ENCODE measurements at places on chromosomes 1 and 21.

- no peak for DNase-seq
Measured at GRCh38 chr21:31204801-31205200, 139.3 kb downstream of the TIAM1 start.

GRCh38 chr1:194176212-194176611, 989.8 kb upstream of the B3GALT2 start:
- no peak for DNase-seq

DNA sequence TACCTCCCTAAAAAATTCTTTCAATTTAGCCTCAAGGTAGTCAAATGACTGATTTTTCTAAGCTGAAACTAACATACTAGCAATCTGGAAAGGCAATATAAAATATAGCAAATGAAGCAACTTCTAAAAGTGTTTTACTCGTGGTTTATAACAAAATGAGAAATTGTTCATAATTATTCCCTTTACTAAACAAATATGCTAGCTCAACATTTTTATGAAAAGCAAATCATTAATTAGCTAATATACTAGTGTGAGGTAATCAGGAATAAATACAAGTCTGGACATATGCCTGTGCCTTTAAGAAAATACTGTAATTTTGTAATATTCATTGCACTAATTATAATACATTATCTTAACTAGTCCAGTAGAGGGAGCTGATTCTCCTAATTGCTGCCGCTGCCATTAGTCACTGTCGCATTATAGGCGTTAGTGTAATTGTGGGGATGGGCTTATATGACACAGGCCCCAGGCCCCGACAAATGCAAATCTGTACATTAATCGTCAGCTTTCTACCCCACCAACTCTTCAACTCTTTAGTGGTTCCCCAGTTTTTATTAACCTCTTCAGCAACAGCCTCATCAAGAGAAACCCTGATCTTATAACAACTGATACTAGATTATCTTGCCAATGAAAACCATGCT, 160.9 kb downstream of the GABPA start:
- peak; percentile 2 for DNase-seq

- DNase-seq, result no peak
Measured at GRCh38 chr1:37752583-37753471, 12.1 kb downstream of the EPHA10 start.

GRCh38 chr21:29443411-29444010, 144.8 kb downstream of the BACH1 start:
- no peak for DNase-seq

DNA sequence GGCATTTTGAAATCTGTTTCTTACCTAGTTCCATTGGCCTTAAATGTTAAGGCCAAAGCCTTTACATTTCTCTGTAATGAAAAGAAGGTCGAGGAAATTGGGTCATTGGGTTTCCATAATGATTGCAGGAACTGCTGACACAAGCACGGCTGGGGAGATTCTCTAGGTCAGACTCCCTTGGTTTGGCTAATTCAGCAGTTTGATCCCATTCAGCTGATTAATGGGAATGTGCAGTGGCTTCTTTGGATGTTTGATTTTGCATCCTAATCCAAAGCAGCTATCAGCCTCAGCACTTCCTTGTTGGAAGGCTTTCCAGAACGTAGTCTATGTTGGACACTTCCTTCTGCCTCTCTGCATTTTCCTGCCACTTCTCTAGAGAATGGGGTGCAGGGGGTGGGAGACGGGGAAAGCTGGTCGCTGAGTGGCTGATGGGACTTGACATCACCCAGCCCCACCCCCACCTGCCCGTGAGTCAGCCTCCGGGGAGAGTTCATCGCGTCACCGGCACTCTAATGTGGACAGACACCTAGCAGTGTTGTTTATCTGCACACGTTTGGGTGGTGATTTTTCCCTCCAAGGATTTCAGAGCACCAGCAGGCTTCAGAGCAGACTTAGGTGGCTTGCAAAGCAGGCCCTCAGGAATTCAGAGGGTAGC, 5.4 kb downstream of the PSEN2 start:
- no peak for DNase-seq

GRCh38 chr1:67919274-67920072, 86.2 kb upstream of the GNG12 start:
- DNase-seq, result no peak

DNA sequence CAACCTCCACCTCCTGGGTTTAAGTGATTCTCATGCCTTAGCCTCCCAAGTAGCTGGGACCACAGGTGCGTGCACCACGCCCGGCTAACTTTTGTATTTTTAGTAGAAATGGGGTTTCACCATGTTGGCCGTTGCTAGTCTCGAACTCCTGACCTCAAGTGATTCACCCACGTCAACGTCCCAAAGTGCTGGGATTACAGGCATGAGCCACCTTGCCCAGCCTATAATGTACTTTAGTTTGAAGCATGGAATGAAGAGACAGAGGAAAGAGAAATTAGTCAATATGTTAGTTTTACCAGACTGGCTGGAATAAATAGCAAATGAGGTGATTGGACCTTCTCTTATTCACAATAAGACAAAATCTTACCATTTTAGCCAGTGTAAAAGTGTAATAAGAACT, 89.0 kb downstream of the GTF2B start:
- DNase-seq, result no peak

GRCh38 chr21:17731554-17731953, 87.6 kb downstream of the C21orf91 start:
- DNase-seq, result no peak

- no peak for DNase-seq
Measured at GRCh38 chr1:151986501-151987190, 7.0 kb downstream of the S100A10 start.

DNA sequence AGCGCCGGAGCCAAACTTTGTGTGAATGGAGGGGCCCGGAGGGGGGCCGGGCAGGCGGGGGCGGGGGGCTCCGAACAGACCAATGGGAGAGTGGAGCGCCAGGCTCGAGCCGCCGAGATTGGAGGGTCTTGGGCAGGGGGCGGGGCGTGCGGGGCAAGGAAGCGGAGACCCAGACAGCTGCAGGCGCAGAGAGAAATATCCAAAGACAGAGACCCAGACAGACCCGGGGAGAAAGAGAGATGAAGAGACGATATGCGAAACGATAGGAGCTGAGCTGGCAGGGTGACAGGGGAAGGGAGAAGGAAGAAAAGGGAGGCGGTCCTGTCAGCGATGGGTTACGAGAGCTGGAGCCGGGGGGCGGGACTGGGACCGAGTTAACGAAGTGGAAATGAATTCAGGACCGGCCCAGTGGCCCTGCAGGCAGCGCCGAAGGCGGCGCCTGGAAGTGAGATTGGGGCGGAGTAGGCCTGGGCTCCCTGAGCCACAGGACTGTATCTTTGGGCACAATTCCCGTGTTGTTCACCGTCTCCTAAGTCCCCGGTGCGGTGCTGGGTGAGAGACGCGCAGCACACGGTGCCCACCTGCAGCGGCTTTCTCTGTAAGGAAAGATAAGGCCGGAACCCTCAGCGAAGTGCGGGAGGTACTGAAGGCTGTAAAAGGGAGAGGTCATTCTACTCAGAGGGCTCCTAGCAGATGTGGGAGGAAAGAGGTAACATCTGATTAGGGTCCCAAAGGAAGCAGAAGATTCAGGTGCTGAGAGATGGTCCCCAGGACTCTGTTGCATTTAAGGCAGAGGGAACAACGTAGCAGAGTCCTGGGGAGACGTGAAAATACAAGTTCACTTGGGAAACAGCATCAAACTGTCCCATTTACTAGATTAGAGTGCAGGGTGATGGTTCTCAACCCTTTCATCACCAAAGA, 543 bp upstream of the KCNJ10 start:
- DNase-seq, result peak; percentile 55

GRCh38 chr1:179883745-179884138, 1.7 kb downstream of the TOR1AIP1 start:
- peak; percentile 60 for DNase-seq

GRCh38 chr1:2124446-2125198, 70.0 kb downstream of the FAAP20 start:
- DNase-seq, result no peak

- DNase-seq, result no peak
Measured at GRCh38 chr1:160704250-160704649, 7.4 kb downstream of the CD48 start.

DNA sequence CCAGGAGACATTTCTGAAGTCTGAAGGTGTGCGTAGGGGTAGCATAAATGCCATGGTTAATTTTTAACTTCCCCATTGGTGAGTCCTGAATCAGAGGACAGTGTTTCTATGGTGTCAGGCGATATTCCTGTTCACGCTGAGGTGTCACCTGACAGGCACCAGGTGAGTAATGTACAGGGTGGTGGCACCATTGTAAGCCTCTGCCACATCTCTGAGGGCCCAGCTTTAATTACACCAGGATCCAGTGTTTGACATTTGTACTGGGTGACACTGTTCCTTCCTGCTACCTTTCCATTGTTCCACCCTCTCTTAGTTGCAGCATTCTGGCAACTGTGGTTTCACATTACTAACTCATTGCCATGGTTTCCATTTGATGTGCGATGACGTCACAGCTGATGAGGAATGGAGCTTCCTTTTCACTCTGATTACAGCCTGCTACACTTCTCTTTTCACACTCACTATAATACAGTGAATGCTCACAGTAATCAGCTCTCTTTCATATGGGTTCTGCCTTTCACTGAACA, 40.6 kb upstream of the MARK1 start:
- no peak for DNase-seq

- no peak for DNase-seq
Measured at GRCh38 chr1:44571712-44572571, 102.3 kb downstream of the TMEM53 start.

- no peak for DNase-seq
Measured at GRCh38 chr1:78070758-78071157, 25.0 kb downstream of the GIPC2 start.

GRCh38 chr21:20329636-20330035, 668.6 kb upstream of the NCAM2 start:
- DNase-seq, result no peak

DNA sequence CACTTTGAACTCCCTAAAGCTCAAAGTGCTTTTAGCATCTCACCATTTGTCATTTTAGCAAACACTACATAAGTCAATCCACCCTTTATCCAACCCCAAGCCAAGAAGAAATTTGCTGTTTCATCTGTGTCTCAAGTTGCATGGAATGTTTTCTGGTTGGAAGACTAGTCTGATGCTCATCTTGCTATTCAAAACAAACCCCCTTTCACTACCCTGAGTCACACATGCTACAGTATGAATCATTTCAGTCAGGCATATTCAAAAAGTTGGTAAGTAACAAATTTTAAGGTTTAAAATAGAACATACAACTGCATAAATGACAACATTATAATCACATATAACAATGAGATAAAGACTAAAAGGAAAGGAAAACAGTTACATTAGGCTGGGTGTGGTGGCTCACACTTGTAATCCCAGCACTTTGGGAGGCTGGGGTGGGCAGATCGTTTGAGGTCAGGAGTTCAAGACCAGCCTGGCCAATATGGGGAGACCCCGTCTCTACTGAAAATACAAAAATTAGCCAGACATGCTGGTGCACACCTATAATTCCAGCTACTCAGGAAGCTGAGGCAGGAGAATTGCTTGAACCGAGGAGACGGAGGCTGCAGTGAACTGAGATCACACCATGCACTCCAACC, 38.7 kb downstream of the DSTYK start:
- DNase-seq, result no peak

GRCh38 chr1:54851936-54852524, 35.0 kb downstream of the DHCR24 start:
- no peak for DNase-seq

GRCh38 chr1:207398986-207399385, 55.1 kb upstream of the CR2 start:
- no peak for DNase-seq

DNA sequence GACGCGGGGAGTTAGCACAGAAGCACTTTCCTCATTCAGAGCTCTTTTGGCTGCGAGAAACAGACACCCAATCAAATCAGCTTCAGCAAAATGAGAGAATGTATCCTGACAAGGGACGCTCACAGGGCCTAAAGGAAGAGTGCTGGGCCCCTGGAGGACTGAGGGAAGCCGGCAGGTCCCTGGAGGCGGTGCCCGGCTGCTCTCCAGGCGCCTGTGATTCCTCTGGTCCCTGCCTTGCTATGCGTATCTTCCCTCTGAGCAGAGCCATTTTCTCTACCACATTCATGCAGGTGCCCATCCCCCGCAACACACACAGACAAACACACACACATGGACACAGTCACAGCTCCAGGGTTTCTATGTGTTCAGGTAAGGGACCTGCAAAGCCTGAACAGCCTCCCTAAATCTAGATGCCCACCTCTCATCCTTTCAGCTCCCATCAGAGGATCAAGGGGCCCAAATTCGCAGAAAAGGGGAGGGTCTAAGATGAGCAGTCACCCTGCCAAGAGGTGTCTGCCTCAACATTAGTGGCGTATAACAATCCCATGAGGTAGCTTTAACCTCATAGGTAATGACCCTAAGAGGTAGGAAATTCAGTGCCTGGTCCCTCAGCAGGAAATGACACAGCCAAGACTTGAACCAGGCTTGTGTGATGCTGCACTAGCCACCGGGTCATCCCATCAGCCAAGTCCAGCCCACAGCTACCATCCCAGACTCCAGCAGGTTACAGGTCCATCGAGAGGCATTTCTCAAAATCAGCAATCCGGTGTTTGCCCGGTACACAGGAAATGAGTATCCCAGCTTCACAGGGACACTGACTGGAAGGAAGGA, 29.0 kb downstream of the PTAFR start:
- no peak for DNase-seq

DNA sequence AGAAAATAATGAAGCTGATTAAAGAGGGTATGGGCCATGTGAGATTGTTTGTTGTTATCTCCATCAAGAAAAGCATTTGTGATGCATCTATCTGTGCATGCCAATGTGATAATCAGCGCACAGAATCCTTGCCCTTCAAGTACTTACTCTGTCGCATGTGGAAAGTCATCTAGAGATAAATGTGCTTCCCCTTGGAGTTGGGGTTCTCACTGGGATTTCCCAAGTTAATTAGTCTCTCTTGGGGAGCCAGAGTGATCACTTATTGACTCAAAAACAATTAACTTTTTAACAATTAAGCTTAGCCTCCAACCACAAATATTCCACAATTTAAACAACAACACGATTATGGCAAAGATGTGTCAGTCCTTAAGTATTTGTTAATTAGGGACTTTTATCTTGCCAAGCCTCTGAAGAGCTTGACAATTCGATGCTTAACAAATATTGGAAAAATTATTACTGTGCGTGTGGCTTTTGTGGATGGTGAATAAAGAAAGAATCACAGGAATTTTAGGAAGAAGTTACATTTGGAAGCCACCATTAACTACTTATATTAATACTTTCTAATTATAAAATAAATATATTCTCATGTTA, 17.5 kb downstream of the RHOU start:
- no peak for DNase-seq

GRCh38 chr1:186864296-186864695, 35.5 kb downstream of the PLA2G4A start:
- DNase-seq, result no peak
